Peyer's patch (tissue), 4 donors: ENCODE measurements at places on chromosomes 4 and X.

DNA sequence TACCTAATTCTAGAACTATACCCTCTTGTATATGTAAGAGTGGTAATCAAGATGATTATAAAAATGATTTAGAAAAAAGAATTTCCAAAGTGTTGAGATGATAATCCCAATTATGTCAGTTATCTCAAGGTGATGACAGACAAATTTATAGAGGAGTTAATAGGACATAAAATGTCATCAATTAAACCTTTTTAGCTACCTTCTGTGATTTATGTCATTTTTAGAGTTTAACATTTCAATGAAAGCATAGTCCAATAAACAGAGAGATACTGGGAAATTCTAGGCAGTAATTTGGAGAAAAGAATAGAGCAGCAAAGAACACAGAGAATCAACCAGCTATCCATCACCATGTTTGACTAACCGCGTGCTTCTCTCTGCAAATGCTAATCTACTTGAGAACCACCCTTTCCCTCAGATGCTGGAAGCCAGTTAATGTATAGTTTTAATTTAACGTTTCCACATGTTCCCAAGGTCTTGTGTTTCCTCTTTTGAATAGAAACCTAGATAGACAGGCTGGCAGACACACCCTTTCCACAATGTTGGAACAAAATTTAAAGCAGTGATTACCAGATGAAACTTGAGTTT is 433.1 kb upstream of the FAM241A start:
- no peak for DNase-seq

- DNase-seq, result no peak
These were observed 198.8 kb upstream of the ANXA10 start for GRCh38 chr4:167893531-167893930.

- DNase-seq, result no peak
These were observed 173.7 kb downstream of the AREG start for GRCh38 chr4:74618659-74619058.

GRCh38 chr4:173056710-173057109 is 111.9 kb upstream of the GALNT7 start:
- DNase-seq, result no peak

DNA sequence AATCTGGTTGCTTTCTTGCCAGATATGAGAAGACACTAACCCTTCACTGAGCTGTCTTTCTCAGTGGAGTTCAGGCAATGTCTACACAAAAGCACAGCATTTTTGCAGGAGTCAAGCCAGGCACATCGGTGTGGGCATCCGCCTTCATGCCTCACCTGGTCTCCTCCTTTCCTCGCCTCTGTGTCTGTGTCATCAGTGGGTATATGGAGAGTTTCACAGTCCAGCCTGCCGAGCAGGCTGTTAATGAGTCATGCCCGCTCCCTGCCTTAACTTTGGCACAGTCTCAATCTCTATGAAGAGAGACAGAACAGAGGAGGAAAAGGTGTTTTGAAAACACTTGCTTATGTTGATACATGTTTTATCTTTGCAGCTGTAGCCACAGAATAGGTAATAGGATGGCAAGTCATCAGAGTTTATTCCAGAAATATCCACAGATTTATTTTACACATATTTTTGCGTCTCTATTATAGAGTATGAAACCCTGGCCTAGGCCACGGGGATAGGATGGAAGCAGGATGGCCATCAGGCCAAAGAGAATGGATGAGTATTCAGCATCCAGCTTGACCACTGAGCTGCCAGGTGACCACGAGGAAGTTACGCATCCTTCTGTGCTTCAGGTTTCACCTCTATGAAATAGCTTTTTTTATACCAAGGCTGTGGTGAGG is 32.8 kb upstream of the MAML3 start:
- DNase-seq, result peak; percentile 67

GRCh38 chr4:127335073-127335620 is 297.6 kb upstream of the INTU start:
- DNase-seq, result no peak

- peak; percentile 50 for DNase-seq
These were observed at the start of gene CYSLTR1 for GRCh38 chrX:78327370-78328086. Gene CYSLTR1 (minus strand): TSS chrX:78327611. CDS start chrX:78273746, 53,865 bp downstream.

- no peak for DNase-seq
These were observed 43.4 kb downstream of the HTRA3 start for GRCh38 chr4:8312976-8313375.

DNA sequence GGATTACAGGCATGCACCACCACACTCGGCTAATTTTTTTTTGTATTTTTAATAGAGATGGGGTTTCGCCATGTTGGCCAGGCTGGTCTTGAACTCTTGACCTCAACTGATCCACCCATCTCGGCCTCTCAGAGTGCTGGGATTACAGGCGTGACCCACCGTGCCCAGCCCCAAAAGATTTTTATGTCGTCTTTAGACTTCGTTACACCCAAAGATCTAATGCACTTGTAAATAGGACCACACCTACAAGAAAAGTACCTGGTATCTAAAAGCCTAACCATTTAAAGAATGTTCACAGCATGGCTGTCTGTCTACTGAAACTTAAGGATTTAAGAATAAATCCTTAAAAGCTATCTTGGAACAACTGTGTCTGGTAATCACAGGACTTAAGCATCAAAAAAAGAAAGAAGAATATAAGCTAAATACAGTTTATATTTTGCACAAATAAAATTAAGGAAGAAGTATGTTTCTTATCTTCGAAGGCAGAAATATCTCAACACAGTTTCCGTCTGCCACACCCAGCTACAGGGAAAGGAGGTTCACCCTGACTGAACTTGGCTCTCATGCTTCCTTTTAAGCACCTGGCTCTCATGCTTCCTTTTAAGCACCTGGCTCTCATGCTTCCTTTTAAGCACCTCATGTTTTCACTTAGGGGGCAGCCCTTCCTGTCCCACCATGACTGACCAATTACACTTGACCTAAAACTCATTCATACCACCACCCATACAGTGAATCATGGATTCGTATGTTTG is 92.0 kb upstream of the STS start:
- peak; percentile 63 for DNase-seq

- no peak for DNase-seq
These were observed 2.4 kb upstream of the MBTPS2 start for GRCh38 chrX:21837056-21837455.

DNA sequence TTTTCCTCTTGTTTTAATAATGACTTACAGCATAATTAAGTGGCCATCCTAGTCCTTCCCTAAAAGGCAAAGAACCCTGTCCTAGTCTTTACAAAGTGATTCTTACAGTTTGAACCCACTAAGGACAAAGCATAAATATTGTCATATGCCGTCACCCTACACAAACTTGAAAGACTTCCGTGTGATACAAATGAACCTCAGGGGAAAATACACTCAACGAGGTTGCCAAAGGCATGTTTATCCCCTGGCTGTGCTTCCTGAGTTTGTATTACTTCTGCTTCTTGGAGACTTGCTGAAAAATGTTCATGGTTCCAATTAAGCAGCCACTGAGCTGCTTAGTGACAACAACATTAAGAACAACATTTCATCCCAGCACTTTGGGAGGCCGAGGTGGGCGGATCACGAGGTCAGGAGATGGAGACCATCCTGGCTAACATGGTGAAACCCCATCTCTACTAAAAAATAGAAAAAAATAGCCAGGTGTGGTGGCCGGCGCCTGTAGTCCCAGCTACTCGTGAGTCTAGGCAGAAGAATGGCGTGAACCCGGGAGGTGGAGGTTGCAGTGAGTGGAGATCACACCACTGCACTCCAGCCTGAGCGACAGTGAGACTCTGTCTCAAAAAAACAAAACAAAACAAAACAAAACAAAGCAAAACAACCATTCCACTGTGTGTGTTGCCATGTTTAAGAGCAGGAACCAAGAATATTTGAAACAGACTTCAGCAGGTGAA is 16.2 kb downstream of the RASSF6 start:
- DNase-seq, result no peak

DNA sequence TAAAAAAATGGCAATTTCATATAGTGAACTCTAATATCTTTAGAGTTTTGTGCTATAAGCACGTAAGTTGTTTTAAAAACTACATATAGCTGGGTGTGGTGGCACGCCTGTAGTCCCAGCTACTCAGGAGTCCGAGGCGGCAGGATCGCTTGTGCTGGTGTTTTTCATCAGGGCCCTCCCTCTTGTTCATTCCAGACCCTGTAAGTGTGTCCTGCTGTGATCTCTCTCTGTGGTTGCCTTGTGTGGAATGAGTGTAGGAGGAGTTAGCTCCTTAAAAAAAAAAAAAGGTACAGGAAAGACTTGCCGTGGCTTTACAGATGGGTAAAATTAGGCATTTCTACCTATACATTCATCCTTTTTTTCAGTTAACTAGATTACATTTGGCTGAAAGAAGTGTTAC is 35.4 kb downstream of the RBBP7 start:
- DNase-seq, result no peak

GRCh38 chrX:10631416-10632145 is 11.2 kb upstream of the MID1 start:
- DNase-seq, result no peak

DNA sequence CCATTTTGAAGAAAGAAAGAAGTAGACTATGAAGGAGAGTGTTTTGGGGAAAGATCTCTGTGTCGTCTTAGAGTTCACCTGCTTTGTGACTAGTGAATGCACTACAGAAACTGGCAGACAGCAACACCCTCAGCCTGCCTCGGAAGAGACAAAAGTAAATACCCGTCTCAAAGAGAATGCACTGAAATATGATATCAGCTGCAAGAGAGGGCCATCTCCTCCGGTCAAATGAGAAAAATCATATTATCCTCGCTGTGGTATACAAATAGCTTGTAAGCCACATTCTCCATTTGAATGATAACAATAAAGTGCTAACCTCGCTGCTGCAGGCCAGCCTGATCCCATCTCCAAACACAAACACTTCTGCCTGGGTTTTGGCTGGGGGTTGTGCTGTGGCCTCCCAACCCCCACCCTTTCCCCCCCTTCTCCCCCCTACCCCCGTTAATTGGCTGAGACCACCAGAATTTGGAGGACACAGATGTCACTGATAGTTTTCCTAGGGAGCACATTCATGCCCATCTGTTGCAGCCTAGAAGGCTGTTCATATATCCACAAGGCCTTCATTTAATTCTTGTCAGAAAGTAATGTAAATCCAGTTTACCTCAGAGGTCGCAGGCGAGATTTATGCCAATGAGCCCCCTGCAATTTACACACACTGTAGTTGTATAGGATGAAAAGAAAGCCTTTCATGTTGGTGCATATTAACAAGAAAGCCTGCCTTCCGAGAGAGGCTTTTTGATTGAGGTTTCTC is 46.3 kb downstream of the ALPK1 start:
- no peak for DNase-seq

DNA sequence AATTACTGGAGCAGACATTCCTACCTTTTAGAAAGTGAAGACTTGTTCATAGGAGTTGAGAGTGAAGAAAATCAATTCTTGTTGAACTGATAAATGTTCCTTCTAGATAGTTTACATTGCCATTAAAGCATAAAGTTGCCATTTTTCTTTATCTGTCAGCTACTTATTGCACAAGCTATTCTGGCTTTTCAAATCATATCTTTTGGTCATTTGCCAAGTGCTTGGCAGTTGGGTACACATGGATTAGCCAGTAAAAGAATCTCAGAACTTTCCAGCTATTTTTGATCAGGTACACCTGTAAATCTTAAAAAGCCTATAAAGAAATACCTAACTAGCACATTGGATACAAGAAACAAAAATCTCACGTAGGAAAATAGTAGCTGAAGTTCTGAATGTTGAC is 56.4 kb upstream of the PNPLA4 start:
- DNase-seq, result no peak

- no peak for DNase-seq
These were observed 70.8 kb downstream of the PCDH7 start for GRCh38 chr4:30790998-30791397.

DNA sequence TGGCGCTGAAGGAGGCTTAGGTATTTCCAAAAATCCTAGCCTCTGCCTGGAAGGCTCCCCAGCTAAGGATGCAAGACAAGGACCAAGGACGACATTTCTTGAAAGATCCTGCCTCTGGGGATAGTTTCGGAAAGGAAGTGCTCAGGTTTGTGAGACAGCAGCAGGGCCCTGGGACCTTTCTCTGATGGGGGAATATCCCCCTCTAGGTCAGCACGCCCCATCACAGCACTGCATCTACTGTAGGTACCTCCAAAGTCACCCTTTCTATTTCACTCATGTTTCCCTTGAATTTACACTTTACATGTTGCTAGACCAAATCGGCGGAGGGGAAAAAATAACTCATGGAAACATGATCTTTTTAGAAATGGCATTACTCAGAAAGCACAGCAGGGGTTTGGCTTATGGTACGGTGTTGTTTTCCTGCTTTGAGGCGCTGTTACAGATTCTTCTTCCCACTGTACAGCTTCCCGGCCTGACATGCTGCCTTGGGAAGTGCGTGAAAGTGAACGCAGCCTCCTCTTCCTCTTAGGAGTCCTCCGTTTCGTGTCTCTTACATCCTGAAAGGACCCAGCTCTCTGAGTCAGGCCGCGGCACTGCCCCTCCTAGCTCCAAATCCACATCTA is 77.2 kb upstream of the DHRSX start:
- no peak for DNase-seq

DNA sequence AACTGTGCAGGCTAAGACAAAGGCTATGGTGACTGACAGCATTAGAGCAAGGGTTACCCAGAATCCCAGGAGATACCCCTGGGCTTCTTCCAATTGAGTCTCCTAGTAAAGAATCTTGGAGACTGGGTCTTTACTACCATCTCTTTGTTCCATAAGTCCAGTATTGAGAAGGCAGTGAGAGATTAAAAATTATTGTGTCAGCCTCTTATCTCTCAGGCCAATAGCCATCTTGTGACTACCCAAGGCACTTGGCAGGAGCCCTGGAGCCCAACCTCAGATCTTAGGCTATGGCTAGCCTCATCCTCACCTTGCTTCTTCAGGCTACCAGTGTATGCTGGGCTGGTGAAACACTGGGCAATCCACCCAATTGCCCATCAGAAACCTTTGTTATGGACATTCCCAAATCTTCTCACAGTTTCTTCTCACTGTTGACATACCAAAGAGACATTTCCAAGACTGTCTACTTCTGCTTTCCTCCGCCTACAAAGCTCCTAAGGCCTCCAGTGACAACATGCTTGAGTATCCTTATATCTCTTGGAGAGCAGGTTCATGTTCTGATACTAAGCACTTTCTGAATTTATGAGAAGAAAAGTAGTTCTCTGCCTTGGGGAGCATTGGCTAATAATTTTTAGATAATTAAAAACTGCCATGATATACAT is 76.3 kb upstream of the STIM2 start:
- DNase-seq, result no peak

GRCh38 chr4:92163348-92163747 is 140.4 kb upstream of the GRID2 start:
- DNase-seq, result no peak

- peak; percentile 84 for DNase-seq
These were observed 250 bp downstream of the USP9X start for GRCh38 chrX:41085512-41085877.

DNA sequence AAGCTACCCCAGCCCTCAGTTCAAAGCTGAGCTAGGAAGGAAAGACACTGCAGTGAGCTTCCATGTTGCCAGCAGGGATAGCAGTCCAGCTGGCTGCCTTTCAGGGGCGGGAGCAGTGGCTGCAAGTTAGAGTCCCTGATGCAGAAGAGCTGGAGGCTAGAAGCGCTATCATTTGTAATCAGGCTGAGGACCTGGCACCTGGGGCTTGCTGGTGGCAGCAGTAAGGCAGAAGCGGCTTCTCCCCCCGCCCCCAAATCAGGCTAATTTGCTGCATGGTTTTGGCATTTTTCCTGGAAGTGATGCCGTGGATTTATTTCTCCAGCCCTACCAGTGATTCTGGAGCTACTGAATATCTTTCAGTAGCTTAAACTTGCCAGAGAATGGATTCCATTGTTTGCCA is 203.3 kb downstream of the CLCN4 start:
- DNase-seq, result no peak

GRCh38 chr4:77650787-77651186 is 45.2 kb downstream of the CXCL13 start:
- DNase-seq, result no peak
